NCI-H1048 (cell line): ENCODE measurements at places on chromosomes 16 and 17.

DNA sequence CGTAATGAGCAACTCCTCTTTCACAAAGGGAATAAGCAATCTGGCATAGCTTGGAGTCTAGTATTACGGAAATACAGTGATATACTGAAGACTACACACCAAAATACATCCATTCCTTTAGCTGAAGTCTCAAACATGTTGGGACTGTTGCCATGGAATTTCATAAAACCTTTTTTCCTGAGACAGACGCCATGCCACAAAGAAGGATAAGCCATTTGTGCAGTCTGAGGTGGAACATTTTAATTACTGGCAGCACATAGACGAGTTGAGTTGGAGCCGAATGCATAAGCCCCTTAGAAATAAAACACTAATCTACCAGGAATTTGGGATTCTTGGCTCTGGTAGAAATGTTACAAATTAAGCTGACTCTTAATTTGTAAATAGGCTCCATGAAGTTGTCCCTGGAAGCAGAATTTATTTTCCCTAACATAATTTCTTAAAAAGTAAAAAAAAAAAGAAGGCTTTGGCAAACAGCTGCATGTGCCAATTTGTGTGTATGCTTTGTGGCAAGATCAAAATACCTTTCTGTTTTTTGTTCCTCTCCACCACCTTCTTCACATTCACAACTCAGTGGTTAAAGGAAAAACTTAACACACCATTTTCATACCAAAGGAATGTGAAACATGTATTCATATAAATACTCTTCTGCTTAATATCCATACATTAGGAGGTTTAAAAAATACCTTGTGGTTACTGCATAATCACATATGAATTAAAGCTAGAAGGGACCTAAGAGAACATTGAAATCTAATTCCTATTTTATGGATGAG lies 25.5 kb downstream of the GRB7 start:
- no peak for DNase-seq

DNA sequence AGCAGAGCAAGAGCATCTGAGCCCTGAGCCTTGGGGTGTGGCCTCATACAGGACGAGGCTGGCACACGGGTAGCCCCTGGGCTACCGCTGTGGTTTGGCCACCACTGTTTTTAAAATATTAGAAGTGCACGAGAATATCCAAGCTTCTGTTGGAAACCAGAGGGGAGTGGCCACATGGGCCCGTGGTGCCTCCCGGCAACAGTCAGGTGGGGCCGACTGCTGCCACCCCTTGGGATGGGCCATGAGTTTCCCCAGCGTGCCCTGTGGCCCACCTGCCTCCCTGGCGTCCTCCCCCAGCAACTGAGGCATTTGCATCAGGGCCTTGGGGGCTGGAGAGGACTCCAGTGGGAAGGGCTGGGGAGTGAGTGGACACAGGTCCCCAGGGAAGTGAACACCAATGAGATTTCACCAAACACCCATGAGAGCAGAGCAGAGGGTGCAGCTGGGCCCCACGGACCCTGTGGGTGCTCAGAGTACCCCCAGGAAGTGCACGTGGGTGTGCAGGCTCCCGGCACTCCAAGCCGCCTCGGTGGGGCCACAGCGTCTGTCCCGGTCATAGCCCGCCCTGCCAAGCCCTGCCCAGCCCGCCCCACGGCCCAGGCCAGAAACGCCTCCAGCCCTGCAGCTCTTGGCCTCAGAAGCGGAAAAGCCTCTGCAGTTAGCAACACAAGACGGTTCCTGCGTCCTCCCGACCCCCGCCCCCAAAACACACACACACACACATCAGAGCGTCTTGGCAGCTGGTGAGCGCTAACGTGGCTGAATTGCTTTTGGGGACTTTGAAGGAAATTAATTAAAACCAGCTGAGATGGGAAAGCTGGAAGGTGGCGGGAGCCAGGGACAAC lies 22.7 kb downstream of the ZNF469 start:
- DNase-seq = no peak

- DNase-seq = no peak
Measured at GRCh38 chr17:5472511-5472910, 3.7 kb upstream of the DHX33 start.

GRCh38 chr17:4098521-4099209 lies 44.2 kb downstream of the ZZEF1 start:
- no peak for DNase-seq

DNA sequence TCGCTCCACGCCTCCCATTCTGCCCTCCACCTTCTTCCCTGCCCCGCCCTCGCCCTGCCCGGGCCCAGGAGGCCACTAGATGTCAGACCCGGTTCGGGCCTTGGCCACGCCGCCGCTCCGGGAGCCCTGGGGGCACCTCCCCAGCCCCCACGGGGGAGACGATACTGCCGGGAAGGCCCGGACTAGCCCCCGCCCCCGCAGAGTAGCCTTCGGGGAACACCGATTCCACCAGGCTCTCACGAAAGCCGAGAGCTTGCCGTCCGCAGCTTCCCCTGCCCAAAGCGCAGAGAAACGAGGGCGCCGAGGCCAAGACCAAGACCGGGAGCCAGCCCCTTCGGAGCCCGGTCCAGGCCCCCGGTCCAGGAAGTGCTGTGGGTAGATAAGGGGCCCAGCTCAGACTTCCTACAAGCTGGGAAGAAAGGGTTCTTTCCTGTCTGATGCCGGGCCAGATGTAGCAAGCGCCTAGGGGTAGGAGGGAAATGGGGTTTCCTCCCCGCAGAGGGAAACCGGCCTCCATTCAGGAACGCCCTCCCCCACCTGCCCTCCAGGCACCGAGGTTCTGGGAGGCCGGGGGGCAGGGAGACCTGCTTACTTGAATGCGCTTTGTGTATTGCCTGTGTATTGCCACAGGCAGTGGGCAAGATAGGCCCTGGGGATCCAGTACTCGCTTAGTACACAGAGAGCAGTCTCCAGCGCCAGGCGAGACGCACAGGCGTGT lies 806 bp upstream of the CYB561 start:
- no peak for DNase-seq

DNA sequence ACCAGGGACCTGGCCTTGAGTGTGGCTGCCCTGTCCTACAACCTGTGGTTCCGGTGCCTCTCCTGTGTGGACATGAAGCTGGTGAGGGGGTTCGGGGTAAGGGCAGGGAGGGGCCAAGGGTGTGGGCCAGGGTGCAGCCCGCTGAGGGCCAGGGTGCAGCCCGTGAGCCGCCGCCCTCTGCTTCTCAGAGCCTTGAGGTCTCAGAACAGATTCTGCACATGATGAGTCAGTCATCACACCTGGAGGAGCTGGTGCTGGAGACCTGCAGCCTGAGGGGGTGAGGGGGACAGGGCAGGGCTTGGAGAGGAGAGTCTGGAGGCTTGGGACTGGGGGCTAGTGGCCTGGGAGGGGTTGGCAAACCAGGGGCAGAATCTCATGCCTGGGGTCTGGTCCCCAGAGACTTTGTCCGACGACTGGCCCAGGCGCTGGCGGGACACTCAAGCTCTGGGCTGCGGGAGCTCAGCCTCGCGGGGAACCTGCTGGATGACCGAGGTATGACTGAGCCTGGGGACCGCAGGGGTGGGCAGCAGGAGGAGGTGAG lies 2.2 kb downstream of the CARMIL2 start:
- no peak for DNase-seq
